ENCODE measurements at places on chromosomes 2 and 18.

- peak; percentile 48 for DNase-seq
These were observed 7.8 kb upstream of the FSHR start for GRCh38 chr2:49162151-49162550.

GRCh38 chr2:145410086-145410485 is 890.2 kb upstream of the ZEB2 start:
- peak; percentile 58 for DNase-seq

GRCh38 chr18:41665210-41665609 is 289.8 kb upstream of the PIK3C3 start:
- DNase-seq = no peak

GRCh38 chr2:239288951-239289511 is 111.8 kb downstream of the HDAC4 start:
- DNase-seq = no peak

DNA sequence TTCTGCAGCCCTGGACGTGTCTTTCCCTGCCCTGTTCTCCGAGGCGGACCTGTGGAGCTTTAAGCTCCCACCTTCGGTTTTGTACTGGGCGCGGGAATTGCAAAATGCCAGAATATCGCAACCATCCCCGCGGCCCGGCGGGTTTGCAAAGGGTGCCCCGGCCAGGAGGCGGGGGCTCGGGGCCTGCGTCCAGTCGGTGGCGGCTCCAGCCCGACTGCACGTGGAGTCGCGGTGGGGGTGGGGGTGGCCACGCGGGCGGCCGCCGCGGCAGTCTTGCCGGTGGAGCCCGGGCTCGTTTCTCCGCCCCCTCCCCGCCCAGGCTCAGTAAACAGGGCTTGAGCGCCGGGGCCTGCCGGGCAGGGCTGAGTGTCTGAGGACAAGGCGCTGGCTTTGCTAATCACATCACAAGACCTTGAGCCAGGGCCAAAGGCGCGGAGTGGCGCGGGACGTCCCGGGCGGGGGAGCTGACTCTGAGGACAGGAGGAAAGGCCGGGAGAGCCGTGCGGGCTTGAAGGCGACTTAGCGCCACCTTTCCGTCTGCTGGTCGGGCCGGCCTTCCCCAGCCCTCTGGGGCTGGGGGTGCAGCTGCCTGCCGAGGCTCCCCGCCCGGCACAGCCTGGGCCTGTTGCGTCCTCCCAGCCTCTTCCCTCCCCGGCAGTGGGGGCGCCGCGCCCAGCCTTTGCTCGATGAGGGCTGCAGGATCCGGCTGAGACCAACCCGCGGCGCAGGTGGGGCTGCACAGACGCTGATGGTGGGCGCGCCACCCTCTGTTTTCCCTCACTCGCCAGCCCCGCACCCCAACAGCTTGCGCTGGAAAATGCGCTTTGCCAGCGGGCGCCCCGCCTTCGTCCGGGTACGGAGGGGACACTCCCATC is 786 bp upstream of the ZFP36L2 start:
- peak; percentile 66 for DNase-seq

GRCh38 chr2:108623616-108624015 is 89.3 kb downstream of the LIMS1 start:
- no peak for DNase-seq

GRCh38 chr2:65351948-65352595 is 80.3 kb downstream of the SPRED2 start:
- no peak for DNase-seq

DNA sequence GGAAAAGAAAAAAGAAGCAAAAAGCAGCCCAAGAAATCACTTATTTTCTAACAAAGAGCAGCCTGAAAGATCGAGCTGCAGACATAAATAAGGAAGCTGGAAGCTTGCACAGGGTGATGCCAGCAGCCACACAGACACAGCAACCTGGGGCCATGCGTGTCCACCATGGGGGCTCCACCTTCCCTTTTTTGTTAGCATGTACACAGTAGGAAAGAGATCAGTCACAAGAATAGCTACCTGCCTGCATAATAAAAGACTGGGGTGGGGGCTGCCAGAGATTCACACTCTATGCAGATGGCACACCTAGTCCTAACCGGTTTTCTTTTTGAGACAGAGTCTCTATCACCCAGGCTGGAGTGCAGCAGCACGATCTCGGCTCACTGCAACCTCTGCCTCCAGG is 2.9 kb upstream of the CNOT11 start:
- no peak for DNase-seq

DNA sequence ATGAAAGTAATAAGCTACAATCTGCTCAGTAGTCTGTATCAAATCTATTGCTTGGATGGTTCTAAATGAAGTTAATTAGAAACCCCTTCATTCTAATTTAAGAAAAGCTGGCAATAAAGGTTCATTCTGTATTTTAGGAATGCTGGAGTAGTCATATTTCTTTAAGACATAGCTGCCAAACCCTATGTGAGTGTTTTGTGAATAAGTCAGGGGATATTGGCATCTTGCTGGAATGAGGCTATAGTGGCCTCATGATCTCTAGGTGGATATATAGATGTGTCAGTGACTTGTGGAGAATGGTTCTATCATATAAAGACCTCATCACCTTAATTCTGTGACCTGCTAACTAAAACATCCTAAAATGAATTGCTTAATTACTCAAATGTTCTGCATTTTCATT is 196.3 kb downstream of the PDE1A start:
- peak; percentile 13 for DNase-seq

- no peak for DNase-seq
These were observed 141.6 kb downstream of the DHRS9 start for GRCh38 chr2:169210917-169211316.
